ENCODE measurements at places on chromosomes 7 and 10. TPM values are rescaled to one million over a fixed set of nuclear protein-coding genes. Genes with fewer than 3 reads are reported as not detected.
A peak's percentile ranks its signal among the peaks of the same experiment; 100 is the strongest.

GRCh38 chr10:76649254-76649653, 988.4 kb downstream of the KCNMA1 start:
- DNase-seq, result no peak

DNA sequence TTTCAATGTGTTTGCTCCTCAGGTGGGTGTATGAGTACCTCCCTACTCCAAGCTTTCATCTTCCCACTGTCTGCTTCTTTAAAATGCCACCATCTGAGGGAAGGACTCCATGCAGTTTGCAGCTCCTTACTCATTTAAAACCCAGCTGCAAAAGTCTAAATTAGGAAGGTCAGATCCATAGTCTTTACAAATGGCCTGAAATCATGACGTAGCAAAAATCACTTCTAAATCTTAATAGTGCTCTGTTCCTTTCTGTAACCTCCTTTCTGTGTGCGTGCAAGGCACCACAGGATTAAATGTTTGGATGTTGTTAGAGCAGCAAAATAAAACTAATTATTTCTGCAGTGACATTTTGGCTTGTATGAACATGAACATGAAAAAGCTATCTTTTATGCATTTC, 366.9 kb upstream of the IGFBP3 start:
- DNase-seq, result no peak

GRCh38 chr10:11913079-11913641, 90.0 kb downstream of the PROSER2 start:
- DNase-seq, result no peak

GRCh38 chr10:70296406-70296899, 12.6 kb upstream of the NPFFR1 start:
- no peak for DNase-seq

The IQCE gene
- total RNA-seq, result 26.6 TPM

GRCh38 chr7:85185424-85186082, 1.3 kb downstream of the SEMA3D start:
- peak; percentile 20 for DNase-seq

- no peak for DNase-seq
Observed at GRCh38 chr10:11355592-11355991, 255.9 kb downstream of the USP6NL start.

The LIPF gene
- total RNA-seq, result not detected

The DENND11 gene
- total RNA-seq, result 22.7 TPM

DNA sequence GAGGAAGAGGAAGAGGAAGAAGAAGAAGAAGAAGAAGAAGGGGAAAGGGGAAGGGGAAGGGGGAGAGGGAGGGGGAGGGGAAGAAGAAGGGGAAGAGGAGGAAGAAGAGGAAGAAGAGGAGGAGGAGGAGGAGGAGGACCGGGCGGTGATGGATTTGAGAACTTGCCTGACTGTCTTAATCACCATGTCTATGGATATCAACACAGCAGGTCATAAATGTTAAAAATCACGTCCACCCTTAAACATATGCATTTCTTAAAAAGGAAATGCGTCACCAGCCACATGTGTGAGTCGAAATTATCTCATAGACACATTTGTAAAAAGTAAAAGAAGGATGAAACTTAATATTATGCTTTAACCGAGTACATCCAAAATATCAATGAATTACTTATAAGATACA, 42.1 kb upstream of the INSIG1 start:
- no peak for DNase-seq

- peak; percentile 24 for DNase-seq
Observed at GRCh38 chr10:486666-487322, 202.7 kb downstream of the DIP2C start.

DNA sequence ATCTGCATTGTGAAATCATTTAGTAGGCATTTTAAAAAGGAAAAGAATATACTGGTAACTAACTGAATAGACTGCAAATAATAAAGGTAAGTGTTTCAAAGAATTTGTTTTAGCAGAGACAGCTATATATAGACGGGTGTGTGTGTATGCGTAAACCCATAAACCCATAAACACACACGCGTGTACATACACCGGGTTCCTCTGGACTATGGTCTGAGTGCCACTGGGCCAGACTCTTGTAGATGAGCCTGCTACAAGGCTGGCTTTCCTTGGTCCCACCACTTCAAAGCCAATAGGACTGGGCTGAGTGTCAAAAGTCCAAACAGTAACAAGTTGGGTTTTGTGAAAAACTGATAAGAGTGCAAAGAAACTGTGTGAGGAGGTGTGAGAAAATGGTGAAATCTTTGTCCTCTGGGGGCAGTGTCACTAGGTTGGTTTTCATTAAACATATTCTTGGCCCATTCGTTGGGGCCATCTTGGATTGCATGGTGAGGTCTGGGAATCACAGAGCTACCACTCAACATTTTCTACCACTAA, 39.8 kb downstream of the GNA12 start:
- no peak for DNase-seq

The ZNF425 gene
- total RNA-seq, result 7.3 TPM

The ADAMTS14 gene
- total RNA-seq, result 4.1 TPM

- DNase-seq, result no peak
Observed at GRCh38 chr7:142629588-142630260, 119.5 kb upstream of the PRSS1 start.

DNA sequence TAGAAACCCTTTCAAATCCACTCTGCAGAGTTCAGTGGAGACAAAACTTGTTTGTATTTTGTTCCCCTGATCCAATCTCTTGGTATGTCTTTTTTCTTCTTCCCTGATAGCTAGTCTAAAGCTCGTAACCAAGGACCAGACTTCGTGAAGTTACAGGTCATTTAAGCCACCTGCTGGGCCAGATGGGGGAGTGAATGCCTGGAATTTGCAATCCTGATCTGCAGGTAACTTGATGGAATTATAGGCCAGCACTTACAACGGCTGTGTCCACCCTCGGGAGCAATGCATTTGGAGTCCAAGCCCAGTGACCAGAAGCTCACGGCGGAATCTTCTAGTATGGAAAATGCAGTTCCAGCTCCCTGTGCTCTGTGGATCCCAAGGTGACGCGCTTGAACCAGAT, 566.9 kb downstream of the TCERG1L start:
- no peak for DNase-seq

GRCh38 chr7:128407233-128407589, 2.6 kb downstream of the IMPDH1 start:
- no peak for DNase-seq

DNA sequence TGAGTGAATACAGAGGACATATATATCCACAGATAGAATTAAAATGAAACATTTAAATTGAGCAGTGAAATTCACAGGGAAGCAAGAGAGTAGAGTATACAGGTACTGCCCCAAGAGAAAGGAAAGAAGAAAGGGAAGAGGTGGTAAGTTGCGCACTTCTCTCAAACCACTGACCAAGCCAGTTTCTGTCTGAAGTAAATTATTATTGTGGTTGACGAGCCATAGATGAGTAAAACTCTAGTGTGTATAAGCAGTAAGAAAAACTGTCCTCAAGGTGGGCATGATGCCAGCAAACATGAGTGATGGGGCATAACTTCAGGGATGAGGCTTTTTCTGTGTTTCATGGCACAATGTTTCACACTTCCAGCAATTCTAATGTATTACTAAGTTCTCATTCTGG, 4.4 kb upstream of the BET1 start:
- DNase-seq, result no peak

GRCh38 chr10:12699781-12700556, 301.5 kb downstream of the CCDC3 start:
- DNase-seq, result no peak

DNA sequence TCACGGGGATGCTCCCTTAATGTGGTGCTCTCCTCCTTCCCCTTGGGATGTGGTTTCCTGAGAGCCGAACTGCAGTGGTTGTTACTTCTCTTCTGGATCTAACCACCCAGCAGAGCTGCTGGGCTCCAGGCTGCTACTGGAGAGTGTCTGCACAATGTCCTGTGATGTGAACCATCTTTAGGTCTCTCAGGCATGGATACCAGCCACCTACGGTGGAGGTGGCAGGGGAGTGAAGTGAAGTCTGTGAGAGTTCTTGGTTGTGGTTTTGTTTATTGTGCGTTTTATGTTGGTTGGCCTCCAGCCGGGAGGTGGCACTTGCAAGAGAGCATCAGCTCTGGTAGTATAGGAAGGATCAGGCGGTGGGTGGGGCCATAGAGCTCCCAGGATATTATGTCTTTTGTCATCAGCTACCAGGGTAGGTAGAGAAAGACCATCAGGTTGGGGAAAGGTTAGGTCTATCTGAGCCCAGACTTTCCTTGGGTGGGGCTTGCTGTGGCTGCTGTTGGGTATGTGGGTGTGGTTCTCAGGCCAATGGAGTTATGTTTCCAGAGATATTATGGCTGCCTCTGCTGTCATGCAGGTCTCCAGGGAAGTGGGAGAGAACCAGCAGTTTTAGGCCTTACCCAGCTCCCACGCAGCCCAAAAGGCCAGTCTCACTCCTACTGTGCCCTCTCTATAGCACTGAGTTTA, 87.9 kb downstream of the KIF20B start:
- DNase-seq, result no peak

GRCh38 chr7:133360201-133360600, 107.3 kb downstream of the EXOC4 start:
- DNase-seq, result no peak

DNA sequence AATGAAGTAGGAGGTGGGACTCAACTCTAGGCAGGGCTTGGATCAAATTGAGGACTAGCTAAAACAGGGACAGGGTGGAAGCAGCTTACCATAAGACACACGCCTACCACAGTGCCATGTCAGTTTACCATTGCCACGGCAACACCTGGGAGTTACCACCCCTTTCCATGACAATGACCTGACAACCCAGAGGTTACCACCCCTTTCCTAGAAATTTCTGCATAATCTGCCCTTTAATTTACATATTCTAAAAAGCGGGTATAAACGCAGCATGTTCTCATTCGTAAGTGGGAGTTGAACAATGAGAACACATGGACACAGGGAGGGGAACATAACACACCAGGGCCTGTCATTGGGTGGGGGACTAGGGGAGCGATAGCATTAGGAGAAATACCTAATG, 72.7 kb downstream of the GCC1 start:
- no peak for DNase-seq

DNA sequence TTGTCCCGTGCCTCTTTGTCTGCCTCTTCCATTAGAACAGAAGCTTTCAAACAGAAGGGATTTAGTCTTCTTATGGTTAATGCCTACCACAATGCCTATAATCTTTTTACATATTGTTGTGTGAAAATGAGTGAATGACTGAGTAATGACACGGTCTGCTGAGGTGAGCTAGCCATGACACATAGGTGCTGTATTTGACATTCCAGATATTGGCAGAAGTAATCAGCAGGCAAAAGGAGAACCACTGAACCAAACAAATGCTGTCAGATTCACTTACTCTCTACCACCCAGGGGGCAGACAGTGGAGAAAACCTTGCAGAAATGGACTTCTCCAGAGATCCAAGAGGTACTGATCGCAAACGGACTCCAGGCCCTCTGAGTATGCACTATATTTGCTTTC, 377.2 kb upstream of the VWC2 start:
- DNase-seq, result no peak

DNA sequence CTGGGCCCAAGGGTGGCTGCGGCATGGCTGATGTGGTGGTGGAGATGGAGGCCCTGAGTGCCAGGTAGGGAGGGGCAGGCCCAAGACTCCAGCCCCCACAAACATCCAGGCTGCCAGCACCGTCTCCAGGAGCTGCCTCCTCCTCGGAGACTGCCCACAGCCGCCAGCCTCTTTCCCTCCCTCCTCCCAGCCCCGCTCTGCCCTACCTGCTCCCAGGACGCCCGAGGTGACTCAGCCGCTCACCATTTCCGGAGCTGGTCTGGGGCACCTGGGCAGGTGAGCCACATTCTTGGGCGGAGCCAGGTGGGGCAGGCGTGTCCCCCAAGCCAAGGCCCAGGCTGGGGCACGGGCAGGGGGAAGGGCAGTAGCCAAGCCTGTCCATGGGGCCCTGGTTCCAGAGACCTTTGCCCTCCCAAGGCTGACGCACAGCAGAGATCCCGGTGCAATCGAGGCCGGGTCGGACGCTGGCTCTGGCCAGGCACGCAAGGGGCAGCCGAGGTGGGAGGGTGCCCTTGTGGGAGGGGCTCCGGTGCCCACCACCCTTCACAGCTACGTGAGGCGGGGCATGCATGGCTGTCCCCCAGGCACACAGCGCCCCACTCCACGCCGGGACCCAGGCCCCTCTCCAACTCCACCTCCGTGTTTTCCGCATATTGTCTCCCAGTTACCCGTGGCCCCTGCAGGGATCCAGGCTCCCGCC, 8.8 kb downstream of the ADAP1 start:
- DNase-seq, result no peak
